ENCODE measurements at places on chromosomes 12 and 14. TPM values are rescaled to one million over a fixed set of nuclear protein-coding genes. Genes with fewer than 3 reads are reported as not detected.

Gene SLC17A8
- total RNA-seq: 0.06 TPM

Gene COX8C
- not detected for total RNA-seq

Gene TROAP
- total RNA-seq: 0.24 TPM

Gene NFATC4
- total RNA-seq: 1.0 TPM

Gene ANO4
- not detected for total RNA-seq

Gene LUM
- total RNA-seq: 21.4 TPM

DNA sequence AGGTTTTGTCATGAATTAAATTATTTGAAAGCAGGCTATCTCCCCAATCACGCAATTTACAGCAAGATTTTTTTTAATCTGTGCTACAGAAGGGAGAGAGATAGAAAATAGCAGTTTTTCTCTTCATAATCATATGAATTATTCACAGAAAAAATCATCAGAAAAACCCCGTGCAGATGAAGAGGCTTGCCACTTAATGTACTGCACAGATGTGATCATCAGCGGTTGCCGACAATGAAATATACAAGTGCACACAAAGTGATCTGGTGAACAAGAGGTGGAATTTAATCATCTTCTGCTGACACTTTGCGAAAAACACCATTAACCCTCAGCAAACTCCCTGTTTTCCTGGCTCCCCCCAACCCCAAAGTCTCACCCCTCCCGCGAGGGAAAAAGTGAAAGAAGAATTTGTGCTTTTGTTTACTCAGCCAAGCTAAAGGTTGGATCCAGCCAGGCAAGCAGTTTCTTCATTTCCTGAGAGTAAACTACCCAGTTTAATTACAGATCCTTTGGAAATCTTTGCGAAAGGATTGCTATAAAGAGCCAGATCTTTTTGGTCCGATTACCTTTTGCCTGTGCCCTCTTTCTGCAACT lies 3.1 kb upstream of the LMO3 start:
- DNase-seq: no peak

Data from right lobe of liver (tissue), 6 donors.